HFFc6 (cell line): ENCODE measurements at places on chromosomes 7 and 10. TPM values are rescaled to one million over a fixed set of nuclear protein-coding genes. Genes with fewer than 3 reads are reported as not detected.

Gene CHCHD2
- 380 to 508 TPM (median 401 TPM) in 3 replicates for total RNA-seq

- no peak for DNase-seq
These were observed 27.1 kb downstream of the NMT2 start for GRCh38 chr10:15141136-15142054.

Gene FAM20C
- 22.3 to 33.0 TPM (median 22.9 TPM) in 3 replicates for total RNA-seq

DNA sequence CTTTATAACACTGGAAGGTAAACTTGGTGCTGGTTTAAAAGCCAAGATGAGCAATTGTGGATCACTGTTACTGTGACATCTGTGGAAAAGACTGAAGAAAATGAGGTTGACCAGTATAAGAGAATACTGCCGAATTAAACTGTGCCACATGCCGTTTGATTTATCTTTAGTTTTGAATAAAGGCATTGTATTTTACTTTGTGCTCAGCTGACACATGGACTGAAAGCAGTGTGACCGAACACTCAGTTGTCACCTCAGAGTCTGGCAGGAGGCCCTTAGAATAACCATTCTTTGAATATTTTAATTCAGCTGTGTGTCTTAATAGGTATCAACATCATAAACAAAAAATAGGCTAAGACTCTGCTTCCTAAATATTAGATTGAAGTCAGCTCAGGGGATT is 133.7 kb upstream of the GJD4 start:
- no peak for DNase-seq

GRCh38 chr7:55514546-55515265 is 57.6 kb downstream of the VOPP1 start:
- no peak for DNase-seq
